Germinal center (tissue), 1 donor: ENCODE measurements at places on chromosomes 12 and 14.

DNA sequence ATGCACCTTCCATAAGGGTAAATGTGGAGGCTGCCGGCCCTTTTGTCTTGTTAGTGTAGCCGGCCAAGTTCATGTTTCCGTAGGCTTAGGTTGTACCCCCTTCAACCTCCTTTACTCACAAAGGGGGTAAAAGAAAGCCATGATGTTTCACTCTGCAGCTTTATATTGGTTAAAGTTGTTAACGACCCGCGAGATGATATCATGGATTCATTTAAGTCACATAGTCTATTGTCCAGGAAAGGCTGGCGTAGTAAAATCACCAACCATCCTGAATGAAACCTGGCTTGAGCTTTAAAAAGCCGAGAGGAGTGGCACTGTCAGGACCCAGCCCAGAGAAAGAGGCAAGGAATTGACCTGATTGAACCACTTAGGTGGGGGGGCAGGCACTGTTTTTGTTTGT lies 1.3 kb downstream of the UNG start:
- DNase-seq, result no peak

DNA sequence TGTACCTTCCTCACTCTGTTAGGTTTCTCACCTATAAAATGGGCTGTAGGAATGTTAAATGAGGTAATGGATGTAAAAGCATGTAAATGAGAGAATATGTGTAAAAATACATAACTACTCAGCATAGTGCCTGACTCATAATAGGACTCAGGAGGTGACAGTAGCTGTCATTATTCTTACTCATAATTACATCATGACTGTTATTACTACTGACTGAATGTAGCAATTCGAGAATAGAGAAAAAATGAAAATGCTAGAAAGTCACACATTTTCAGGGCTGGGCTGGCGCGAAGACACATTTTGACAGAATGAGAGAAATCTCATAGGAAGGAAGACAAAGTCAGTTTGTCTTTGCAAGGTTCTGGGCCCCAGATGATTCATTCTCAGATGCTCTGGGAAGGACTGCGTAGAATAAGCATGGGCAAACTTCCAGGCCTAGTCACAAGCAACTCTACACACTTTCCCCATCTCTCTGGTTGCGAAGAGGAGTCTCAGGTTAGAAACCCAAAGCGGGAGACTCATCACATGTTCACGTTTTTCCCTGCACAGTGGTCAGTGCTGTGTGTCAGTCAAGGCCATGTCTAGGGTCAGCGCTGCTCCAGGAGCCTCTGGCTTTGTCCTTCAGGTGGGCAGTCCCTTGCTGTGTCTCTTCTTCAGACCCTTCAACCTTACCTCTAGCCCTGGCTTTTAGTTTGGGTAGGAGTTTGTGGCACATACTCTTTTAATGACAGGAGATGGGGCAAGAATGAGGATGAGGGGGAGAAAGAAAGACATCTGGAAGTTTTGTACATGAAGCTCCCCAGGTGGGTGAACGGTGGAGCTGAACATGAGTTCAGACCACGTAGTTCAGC lies 8.4 kb downstream of the GPRC5A start:
- no peak for DNase-seq

DNA sequence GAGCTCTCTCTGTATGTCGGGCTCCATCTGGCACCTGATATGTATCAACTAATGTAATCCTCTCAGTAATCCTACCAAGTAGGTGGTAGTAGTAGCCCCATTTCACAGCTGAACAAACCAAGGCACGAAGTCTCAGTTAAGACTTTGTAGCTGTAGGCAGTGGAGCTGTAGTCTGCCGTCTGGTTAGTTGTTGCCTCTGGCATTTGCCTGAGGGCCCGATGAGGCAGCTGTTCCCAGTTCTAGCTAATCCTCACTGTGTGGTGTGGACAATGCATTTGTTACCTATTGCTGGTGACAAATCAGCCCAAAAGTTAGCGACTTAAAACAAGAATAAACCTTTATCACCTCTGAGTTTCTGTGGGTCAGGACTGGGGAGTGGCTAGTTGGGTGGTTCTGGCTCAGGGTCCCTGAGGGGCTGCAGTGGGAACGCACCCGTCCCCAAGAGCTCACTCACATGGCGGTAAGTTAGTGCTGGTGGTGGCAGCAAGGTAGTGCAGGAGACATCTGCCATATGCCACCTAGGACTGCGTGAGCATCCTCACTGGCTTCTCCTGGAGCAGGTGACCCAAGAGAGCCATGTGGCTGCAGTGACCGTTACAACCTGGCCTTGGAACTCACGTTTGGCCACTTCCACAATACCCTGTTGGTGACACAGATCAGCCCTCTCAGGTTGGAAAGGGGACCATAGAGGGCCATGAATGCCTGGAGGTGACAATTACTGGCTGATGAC lies 5.6 kb downstream of the AACS start:
- no peak for DNase-seq

DNA sequence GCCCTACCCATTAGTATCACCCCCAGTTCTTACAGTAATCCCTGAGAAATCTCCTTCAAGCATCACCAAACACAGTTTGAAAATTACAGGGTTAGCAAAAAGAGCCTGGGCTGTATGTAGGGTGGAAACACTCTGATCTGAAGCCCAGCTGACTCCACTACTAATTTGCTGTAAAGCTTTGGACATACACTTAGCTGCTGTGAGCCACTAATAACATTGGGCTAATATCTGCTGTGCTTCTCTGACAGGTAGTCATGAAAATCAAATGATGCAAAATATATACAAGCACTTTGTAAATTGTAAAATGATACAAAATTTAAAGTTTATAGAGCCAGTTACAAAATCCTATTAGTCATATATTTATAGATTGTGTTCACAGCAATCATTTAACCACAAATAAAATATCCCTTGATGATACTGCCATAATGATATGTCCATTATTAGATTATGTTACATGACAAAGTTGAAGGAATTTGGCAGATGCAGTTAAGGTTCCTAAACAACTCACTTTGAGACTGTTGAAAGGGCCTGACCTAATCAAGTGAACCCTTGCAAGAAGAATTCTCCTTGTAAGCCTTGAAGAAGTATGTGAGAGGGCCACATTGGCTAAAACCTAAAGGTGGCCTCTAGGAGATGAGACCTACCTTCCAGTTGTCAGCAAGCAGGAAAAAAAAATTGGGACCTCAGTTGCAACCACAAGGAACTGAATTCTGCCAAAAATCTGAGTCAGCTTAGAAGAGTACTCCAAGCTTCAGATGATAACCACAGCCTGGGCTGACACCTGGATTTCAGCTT lies 19.0 kb downstream of the TWF1 start:
- DNase-seq, result no peak

- DNase-seq, result no peak
Observed at GRCh38 chr14:80005561-80005960, 205.7 kb downstream of the DIO2 start.

DNA sequence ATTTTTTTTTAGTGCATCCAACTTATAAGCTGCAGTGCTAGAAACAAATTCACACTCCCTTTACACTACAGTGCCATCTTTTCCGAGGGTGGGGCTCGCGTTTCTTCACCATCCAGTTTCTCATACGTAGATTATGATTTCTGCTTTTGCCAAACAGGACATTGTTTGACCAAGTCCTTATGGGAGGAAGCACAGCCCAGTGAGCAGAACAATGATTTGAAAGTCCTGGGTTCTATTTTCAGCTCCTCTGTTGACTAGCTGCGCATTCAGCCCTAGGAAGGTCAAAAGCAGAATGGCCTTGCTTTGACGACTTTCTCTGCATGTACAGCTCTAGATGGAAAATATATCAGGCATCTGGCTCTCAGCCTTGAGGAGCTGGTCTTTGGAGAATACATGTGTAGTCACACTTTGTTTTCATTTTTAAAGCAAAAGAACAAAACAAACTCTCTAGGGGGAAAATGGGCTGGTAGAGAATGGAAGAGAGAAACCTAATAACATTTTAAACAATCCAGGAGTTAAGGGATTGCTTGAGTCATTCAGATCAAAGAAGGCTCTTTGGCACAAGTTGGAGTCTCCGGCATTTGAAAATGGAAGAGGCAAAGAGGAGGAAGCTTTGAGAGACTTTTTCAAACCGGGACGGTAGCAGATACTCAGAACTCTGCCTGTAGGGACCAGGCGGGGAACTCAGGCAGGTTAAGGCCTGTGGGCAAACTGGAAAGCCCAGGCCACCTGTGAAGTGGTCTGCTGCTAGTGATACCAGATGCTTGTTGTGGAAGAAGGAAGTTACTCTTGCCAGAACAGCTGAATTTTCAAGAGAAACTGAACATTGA lies 257.3 kb upstream of the PLEKHG7 start:
- peak; percentile 60 for DNase-seq

DNA sequence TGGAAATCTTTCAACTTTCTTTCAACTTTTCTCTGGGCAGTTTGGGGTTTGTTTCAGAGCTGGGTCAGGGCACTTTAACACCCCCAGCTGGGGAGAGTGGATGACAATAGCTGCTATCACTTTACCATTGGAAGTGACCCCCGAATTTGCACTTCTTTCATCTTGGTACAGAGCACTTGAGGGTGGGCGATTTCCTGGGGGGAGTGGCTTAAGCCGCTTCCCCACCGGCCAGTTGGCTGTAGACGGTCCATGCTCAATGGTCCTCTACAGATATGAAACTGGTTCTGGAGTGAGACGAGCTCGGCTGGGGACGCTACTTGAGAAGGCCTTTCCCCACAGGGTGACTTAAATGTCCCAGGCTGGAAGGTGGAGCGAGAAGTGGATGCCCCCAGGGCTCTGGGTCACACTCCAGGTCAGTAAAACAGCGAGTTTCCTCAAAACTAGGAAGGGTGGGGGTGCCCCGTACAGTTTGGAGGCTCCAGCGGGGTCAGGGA lies at the start of gene VRTN:
Gene VRTN (plus strand): TSS at position 231 of the 494 bp plus-strand sequence. CDS start 8,313 bp downstream, outside the sequence.
- DNase-seq, result no peak

- no peak for DNase-seq
Observed at GRCh38 chr14:60051721-60052221, 40.0 kb upstream of the PCNX4 start.

DNA sequence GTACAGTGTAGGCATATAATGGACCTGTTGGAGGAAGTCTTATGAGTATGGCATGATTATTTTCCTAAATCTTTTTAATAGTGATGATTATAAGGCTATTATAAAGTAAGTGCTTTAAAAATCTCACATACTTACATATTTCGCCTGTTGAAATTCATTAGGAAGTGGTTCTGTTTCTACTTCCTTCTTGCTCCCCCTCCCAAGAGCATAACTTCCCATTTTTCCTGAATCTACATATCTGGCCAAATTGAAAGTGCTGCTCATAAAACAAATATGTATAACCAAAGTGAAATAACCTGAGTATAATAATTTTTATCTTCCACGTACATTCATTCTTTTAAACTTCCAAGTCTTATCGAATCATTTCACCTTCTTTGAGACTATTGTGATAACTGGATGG lies 455.6 kb upstream of the SEL1L start:
- DNase-seq, result no peak

DNA sequence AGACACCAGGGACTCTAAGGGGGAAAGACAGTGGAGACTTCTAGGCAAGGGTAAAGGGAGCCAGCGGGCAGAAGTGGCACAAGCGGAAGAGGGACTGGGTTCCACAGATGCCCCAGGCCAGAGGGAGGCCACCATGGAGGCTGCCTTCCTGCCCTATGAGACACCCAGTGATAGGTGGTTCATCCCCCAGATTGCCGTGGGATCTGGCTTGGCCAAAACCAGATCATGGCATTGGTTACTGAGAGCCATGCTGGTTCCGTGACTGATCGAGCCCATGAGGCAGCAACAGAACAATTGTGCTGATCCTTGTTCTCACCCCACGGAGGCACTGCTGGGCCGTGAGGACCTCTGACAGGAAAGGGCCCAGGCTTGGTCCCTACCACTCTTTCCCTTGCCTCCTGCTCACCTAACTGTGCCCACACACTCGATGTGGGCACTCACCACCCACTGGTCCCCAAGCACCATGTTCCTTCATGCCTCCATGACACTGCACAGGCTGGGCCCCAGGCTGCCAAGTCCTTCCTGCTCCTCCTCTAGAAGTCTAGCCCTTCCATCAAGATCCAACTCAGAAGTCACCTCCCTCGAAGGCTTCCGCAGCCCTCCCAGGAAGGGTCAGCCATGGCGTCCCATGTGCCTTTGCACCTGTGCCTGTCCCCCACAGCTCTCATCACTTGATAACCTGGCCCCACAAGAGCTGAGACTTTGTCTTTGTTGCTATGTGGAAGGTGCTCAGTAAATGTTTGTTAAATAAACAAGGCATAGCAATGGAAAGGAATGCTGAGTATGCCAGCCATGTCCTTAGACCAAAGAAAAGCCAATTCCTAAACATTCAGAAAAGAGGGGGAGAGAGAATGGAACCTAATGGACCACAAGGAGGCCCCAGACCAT lies 7.3 kb downstream of the KRT79 start:
- no peak for DNase-seq

DNA sequence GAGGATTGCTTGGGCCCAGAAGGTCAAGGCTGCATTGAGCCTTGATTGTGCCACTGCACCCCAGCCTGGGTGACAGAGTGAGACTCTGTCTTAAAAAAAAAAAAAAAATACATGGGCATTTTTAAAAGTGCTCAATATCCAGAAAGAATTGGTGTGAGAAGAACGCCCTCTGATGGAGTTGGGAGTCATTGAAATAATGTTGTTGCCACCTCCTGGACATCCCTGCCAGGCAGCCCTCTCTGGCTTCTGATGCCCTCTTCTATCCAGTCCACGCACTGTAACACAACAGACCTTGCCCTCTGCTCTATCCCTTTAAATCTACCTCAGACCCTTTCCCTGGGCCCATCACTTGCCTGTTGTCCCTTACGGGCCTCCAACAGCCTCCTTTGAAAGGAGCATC lies 4.9 kb downstream of the PTGDR start:
- DNase-seq, result peak; percentile 31

- no peak for DNase-seq
Observed at GRCh38 chr14:101033446-101034165, 130.1 kb upstream of the RTL1 start.

DNA sequence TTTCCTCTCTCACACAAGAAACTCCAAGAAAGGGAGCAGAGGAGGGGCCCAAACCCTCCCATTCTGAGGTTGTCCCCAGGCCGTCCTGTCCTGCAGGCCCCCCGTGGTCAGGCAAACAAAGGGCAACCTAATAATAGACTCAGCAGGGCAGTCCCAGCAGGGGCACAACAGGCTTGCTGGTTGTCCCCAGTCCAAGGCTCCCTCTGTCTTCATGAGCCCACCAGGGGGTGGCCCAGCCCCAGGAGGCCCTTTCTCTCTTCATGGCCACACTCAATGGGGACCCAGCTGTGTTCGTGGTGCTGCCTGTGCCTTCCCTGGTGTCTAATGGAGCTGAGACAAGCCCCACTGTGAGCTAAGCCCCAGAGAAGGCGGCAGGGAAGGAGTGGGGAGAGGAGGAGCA lies 359.9 kb downstream of the ADGRD1 start:
- no peak for DNase-seq

GRCh38 chr14:58239244-58240195 lies 5.1 kb upstream of the PSMA3 start:
- peak; percentile 46 for DNase-seq

DNA sequence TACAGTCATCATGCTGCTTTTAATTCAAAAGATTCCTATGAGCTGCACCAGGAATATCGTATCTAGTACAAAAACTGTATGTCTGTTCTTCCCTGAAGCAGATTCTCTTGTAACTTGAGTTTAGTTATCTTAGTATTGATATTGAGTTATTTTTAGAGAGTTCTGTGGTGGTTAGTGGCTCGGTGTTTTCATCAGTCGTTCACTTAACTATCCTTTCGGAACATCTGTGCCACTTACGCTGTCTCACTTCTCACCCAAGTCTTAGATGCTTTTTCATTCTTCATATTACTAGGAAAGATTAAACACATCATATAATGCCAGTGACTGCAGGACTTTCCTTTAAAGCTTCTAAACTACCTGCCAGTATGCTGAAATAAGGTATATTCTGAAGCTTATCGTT lies 251.0 kb downstream of the FBXL14 start:
- no peak for DNase-seq
